ENCODE measurements at places on chromosomes 13 and 19.

GRCh38 chr13:72960114-72960513 lies 98.7 kb upstream of the KLF5 start:
- no peaks in the 10 kb centered on the region for H3K27me3 ChIP-seq
- H3K4me3 ChIP-seq = no peak overlapping the region
- no peak overlapping the region for H3K27ac ChIP-seq
- DNase-seq = no peak

GRCh38 chr19:23804676-23805075 lies 46.0 kb upstream of the ZNF681 start:
- H3K27me3 ChIP-seq = no peaks in the 10 kb centered on the region
- no peak for DNase-seq
- no peak overlapping the region for H3K4me3 ChIP-seq

- no peak overlapping the region for H3K4me3 ChIP-seq
- no peak overlapping the region for H3K27ac ChIP-seq
- peaks cover 22% of the 10 kb centered on the region for H3K4me1 ChIP-seq
- H3K27me3 ChIP-seq = no peaks in the 10 kb centered on the region
- no peak for DNase-seq
These were observed 44.6 kb downstream of the GGACT start for GRCh38 chr13:100543872-100544602.

GRCh38 chr19:47183601-47184000 lies 47.4 kb downstream of the BBC3 start:
- H3K4me1 ChIP-seq = no peaks in the 10 kb centered on the region
- no peak for DNase-seq
- H3K27me3 ChIP-seq = no peaks in the 10 kb centered on the region
- H3K36me3 ChIP-seq = peaks cover 7% of the 10 kb centered on the region
- no peak overlapping the region for H3K27ac ChIP-seq

GRCh38 chr19:39676004-39676403 lies 20.3 kb downstream of the LGALS16 start:
- H3K36me3 ChIP-seq = no peaks in the 10 kb centered on the region
- H3K27ac ChIP-seq = no peak overlapping the region
- H3K27me3 ChIP-seq = no peaks in the 10 kb centered on the region
- H3K4me3 ChIP-seq = no peak overlapping the region
- H3K4me1 ChIP-seq = no peaks in the 10 kb centered on the region

DNA sequence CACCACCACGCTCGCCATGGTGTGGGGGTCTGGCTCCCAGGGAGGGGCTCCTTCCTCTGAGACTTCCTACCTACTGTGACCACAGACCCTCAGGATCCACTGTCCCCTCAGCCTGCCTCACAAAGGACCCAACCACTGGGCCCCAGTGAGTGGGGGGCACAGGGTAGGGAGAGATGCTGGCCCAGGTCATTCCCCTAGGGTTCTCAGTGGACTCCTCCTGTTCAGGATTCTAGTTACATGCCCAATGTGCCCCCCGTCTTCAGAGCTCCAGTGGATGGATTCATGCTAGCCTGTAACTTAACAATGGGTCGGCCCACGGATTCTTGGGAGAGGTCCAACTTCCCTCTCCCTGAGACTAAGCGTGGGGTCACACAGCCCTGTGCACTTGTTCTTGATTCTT lies at the start of gene TSKS:
TSS of gene TSKS (minus strand) at position 77 of the 400 bp plus-strand sequence. CDS start at position 18, 59 bp downstream.
- no peak for DNase-seq
- H3K27ac ChIP-seq = no peak within 1 kb of the TSS
- no peaks in the 10 kb centered on the region for H3K36me3 ChIP-seq
- H3K27me3 ChIP-seq = no peaks in the 10 kb centered on the region
- no peak within 1 kb of the TSS for H3K4me3 ChIP-seq

GRCh38 chr13:68254151-68254550 lies 1024.0 kb upstream of the PCDH9 start:
- no peaks in the 10 kb centered on the region for H3K36me3 ChIP-seq
- H3K27me3 ChIP-seq = no peaks in the 10 kb centered on the region
- no peak overlapping the region for H3K27ac ChIP-seq

GRCh38 chr13:71055644-71056043 lies 811.4 kb downstream of the DACH1 start:
- no peaks in the 10 kb centered on the region for H3K36me3 ChIP-seq
- no peak overlapping the region for H3K27ac ChIP-seq
- H3K4me3 ChIP-seq = no peak overlapping the region
- DNase-seq = no peak
- no peaks in the 10 kb centered on the region for H3K27me3 ChIP-seq

All from sigmoid colon (tissue), 7 donors.